CD4-positive, alpha-beta T cell treated with Interferon alpha-2 for 1 hour (primary cell): ENCODE measurements at places on chromosomes 5 and 9.

DNA sequence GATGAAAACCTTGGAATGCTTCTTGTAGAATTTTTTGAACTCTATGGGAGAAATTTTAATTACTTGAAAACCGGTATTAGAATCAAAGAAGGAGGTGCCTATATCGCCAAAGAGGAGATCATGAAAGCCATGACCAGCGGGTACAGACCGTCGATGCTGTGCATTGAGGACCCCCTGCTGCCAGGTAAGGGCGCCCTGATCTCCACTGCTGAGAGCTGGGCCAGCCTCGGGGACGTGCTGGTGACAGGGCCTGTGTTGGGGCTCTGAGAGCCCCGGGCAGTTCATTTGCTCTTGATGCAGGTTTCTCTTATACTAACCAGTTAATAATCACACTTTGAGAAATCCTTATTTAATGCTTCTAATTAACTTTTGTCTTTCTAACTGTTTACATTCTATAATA is 33.0 kb downstream of the TENT4A start:
- DNase-seq: no peak

DNA sequence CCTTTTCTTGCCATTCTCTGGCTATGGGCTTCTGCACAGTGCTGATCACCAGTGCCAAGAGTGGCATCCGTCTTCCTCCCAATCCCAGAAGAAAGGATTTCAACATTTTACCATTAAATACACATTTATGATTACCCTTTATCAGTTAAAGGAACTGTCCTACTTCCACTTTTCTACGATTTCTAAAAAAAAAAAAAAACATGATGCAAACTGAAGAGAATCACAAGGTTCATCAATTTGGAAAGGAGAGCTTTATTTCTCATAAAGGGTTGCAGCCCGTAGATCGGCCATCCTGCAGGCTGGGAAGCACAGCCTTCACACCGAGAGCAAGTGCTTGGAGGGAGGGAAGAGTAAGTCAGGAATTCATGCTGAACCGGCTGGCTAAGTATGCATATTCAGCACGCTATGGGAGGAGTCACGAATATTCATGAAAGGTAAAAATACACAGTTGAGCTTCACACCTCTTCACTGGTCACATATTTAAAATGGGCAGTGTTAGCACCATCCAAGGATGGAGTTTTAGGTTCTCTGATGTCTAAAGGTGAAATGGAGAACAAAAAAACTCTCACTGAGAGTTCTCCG is 52.5 kb upstream of the SEMA4D start:
- no peak for DNase-seq

- no peak for DNase-seq
These were observed 48.4 kb upstream of the ISOC1 start for GRCh38 chr5:129046151-129046550.

GRCh38 chr5:170432669-170433068 is 43.5 kb upstream of the KCNMB1 start:
- no peak for DNase-seq

DNA sequence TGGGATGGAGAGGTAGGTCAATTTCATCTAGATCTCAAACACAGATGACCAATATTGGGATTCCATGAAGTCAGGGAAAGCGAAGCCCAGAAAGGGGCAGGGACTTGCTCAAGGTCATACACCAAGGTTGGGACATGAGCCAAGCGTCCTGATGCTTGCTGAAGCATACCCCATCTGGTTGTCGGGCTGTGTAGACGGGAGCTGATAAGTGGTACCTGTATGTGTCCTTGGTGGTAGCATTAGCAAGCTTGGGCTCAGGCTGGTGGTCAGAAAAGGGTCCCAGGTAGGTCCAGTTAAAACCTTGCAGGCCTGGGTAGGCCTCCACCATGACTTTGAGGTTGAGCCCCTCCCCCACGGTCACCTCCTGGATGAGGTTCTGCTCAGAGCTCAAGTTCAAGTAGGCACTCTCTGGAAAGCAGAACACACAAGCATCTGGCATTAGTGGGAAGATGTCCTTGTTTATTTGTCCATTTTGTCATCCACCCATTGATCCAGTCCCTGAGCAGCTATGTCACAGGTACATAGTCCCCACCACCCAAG is 13.2 kb downstream of the CSF1R start:
- no peak for DNase-seq

DNA sequence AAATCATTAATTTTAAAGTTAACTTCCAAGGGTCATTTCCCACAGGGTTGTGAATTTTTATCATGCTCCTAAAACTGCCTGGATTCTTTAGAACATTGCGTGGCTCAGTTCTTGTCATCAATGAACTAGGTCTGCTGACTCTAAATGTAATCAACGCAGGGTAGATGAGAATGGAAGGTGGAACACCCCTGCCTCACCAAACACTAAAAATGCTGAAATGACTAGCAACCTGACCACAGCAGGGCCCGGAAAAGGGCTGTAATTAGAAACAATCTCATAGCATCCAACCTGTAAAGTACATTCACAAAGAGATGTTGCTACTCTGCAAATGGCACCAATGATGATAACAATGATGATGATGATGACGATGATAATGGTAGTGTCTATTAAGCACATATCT is 356.9 kb downstream of the DEPDC1B start:
- no peak for DNase-seq

- DNase-seq: no peak
These were observed 274.3 kb downstream of the ISL1 start for GRCh38 chr5:51657340-51658240.
